ENCODE measurements at places on chromosomes 4 and X.

DNA sequence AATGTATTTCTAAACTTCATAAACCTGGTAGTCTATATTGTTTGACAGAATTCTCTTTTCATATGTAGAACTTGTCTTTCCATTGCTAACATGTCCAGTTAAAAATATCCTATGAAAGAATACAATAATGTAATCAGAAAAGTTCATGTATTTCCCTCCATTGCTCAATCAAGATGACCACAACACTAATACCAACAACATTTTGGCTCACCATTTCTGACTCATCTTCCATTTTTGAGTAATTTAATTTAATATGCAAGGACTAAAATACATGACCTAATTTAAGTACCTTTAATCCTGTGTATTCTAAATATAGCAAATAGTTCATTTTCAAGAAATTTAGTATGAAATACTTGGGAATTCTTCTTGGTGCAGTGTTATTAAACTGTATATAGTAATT is 239.5 kb upstream of the GPC4 start:
- no peak for DNase-seq

- DNase-seq: no peak
Observed at GRCh38 chr4:140052050-140052449, 101.9 kb downstream of the MAML3 start.

DNA sequence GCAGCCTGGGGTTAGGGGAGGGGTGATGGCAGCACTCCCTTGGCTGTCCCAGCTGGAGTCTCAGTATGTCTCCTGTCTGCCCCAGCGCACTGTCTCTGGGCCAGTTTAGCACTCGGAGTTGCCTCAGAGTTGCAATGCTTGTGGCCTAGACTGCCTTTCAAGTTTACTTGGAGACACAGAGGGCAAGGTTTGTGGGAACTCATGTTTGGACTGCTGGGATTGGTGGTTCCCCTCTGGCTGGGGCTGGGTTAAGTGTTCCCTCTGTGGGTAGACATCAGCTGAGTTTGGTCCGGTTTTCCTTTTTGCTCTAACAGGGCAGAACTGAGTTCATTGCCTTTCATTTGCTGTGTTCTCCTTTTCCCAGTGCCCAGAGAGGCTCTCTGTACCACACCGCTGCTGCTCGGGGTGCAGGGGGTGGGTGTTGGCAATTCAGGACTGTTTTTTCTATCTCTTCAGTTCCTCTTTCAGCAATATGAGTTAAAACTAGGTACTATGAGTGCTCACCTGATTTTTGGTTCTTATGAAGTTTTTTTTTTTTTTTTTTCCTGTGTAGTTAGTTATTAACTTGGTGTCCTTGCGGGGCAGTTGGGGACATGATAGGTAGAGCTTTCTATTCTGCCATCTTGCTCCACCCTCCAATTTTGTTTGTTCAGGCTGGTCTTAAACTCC is 17.2 kb downstream of the RAB33B start:
- DNase-seq: no peak

- DNase-seq: no peak
Observed at GRCh38 chr4:176539091-176539784, 219.5 kb downstream of the SPCS3 start.

GRCh38 chr4:4870576-4871241 is 11.2 kb downstream of the MSX1 start:
- DNase-seq: no peak

Data from C1 segment of cervical spinal cord (tissue), 14 donors.